ENCODE measurements at places on chromosomes 13 and 19.

GRCh38 chr13:95706356-95706755 is 29.4 kb downstream of the DNAJC3 start:
- DNase-seq, result no peak

DNA sequence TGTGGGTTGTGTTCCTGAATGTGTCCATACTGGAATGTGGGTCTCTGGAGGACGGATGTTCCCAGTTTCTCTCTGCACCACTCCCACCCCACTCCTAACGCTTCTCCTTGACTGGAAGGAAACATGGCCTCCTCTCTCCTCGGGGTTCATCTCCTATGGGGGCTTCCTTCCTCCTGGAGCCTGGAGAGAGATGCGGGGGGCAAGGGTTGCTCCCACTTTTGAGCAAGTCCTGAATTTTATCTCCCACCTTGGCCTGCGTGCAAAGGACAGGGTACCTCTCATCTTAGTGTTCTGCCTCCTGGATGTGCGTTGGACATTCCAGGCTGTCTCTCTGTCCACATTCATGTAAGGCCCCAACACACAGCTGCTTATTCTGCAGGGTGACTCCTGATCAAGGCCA is 52.5 kb upstream of the UQCRFS1 start:
- no peak for DNase-seq

GRCh38 chr19:34676697-34677385 is at the start of gene SCGB2B2:
Gene SCGB2B2, minus strand, starts transcription at chr19:34677159. Its CDS starts 82,596 bp downstream, at chr19:34594563.
- DNase-seq, result no peak

DNA sequence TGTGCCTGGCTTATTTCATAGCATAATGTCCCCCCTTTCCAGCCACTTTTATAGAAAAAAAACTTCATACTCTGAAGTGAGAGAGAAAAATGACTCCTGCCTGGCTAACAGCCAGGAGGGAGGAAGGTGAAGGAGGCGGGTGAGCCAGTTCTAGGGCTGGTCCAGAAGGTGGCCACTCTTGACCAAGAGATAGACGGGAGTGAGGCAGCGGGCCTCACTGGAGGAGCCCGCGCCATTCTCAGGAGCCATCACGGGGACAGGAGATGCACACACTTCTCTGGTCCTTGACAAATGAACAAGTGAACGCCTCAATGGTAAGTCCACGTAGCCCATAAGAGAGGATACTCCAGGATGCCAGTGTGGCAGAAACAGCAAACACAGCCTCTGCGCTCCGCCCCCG is 231.4 kb downstream of the UQCRFS1 start:
- no peak for DNase-seq

DNA sequence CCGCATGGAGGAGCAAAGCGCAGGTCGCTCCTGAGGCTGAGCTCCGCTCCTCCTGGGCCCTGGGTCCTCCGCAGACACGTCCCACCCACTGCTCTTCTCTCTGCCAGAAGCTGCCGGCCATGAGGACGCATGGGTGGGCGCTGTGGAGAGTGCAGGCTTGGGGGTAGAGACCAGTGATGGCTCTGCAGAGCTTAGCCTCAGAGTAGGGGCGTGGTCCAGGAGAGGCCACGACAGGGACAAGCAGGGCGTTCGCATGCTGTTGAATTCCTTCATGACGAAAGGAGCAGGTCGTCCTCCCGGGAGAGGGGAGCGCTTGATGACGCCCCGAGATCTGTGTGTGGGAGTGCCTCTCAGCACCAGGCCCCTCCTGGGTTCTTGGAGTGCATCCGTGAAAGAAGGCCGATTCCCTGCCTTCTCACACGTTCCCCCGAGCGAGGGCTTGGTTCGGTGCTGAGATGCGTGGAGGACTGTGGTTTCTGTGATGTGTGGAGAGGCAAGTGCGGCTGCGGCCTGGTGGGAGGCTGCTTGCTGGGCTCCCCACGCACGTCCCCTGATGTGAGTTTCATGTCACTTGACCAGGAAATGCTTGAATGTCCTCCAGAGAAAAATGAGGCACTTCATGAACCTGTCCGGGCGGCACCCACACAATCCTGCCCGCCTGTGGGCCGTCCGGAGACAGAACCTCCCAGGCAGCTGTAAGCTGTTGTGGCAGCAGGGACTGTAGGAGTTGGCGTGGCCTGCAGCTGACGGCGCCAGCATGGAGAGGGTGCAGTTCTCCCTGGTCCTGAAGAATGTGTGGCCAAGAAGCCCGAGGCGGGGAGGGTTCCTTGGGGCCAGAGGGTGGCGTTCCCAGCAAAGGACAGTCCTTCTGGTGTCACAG is 4.5 kb downstream of the SF3A2 start:
- no peak for DNase-seq

DNA sequence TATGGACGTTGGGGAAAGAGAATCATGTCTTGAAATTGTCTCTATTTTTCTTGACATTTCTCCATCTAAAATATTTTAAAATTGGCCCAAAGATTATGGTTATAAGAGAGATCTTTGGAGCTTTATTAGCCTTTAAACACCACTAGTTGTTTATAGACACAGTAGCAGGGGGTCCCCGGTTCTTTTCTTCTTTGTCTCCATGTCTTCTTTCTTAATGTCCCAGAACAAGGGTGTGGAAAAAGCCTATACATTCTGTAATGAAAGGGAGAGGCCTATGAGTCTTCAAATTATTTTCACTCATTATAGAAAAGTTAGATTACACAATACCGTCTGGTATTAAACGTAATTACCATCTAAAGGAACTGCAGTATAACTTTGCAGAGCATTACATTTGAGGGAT is 300.0 kb downstream of the NALCN start:
- DNase-seq, result no peak

- DNase-seq, result peak; percentile 75
Observed at GRCh38 chr19:45250832-45251451, at the start of gene MARK4. Gene MARK4, plus strand, starts transcription at chr19:45251271. Its CDS starts 318 bp downstream, at chr19:45251589.

GRCh38 chr19:22603518-22604440 is 30.3 kb upstream of the ZNF492 start:
- no peak for DNase-seq

- DNase-seq, result no peak
Observed at GRCh38 chr13:98741741-98742435, 10.6 kb downstream of the SLC15A1 start.

DNA sequence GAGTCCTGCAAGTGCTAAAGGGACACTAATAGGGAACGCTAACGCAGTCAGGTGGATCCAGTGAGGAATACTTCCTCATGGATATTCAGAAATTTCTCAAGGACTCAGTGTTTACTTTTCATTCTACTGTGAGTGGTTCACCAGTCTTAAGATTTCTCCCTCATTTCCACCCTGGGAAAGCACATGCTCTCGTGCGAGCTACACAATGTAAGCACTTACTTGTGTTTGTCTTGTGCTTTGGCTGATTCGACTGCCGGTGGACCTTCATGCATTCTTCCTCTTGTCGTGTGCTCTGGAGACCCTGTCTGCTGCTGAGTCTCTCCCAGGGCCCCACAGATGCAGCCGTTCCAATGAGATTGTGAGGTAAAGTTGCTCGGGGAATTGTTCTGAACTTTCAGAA is 180.1 kb downstream of the NUFIP1 start:
- DNase-seq, result no peak

DNA sequence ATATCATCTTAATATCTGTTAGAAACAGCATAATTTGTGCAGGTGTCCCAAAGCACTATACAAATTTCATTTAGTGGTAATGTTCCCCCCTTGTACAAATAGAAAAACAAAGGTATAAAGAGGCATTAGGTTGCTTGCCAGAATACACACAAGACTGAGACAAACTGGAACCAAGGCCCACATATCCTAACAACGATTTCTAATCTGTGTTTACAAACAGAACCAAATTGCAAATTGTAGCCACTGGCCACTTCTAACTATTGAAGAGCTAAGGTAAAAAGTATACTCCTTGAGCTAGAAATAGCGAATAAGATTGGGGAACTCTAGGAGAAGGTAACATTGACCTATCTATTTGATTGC is 526.1 kb downstream of the KLF12 start:
- no peak for DNase-seq

All from nephron progenitor cell (in vitro differentiated cells).